ENCODE measurements at places on chromosomes 7 and 10.

- DNase-seq: no peak
Measured at GRCh38 chr7:23377134-23377533, 78.0 kb downstream of the MALSU1 start.

DNA sequence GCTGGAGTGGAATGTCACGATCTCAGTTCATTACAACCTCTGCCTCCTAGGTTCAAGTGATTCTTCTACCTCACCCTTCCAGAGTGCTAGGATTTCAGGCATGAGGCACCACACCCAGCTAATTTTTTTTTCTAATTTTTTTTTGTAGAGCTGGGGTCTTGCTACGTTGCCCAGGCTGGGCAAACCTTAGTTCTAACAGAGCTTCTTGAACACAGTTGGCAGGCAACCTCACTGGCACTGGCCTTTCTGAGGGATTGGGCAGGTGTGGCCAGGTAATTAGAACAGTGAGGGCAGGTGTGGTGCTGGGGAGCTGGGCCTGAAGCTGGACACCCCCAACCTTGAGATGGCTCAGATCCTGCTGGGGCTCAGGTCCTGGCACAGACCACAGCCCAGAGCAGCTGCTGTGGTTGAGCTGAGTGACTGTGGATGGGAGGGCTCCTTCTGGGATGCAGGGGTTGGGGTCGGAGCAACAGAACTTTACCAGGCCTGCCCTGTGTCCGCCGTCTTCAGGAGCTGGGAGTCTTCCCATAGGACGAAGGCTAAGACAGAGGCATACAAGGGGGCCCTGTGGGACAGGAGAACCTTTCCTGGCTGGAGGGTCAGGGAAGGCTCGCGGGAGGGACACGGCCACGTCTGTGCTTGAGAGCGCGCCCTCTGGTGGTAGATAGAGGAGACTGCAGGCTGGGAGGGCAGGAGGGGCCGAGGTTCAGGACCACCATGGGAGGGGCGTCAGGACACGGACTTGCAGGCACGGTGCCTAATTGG, 48.2 kb downstream of the COL26A1 start:
- peak; percentile 36 for DNase-seq

- DNase-seq: no peak
Measured at GRCh38 chr10:124294811-124295770, 123.6 kb downstream of the OAT start.

- no peak for DNase-seq
Measured at GRCh38 chr7:1920266-1920681, 250.2 kb downstream of the ELFN1 start.
